Kidney epithelial cell (primary cell): ENCODE measurements at places on chromosomes 12 and 14. TPM values are rescaled to one million over a fixed set of nuclear protein-coding genes. Genes with fewer than 3 reads are reported as not detected.

DNA sequence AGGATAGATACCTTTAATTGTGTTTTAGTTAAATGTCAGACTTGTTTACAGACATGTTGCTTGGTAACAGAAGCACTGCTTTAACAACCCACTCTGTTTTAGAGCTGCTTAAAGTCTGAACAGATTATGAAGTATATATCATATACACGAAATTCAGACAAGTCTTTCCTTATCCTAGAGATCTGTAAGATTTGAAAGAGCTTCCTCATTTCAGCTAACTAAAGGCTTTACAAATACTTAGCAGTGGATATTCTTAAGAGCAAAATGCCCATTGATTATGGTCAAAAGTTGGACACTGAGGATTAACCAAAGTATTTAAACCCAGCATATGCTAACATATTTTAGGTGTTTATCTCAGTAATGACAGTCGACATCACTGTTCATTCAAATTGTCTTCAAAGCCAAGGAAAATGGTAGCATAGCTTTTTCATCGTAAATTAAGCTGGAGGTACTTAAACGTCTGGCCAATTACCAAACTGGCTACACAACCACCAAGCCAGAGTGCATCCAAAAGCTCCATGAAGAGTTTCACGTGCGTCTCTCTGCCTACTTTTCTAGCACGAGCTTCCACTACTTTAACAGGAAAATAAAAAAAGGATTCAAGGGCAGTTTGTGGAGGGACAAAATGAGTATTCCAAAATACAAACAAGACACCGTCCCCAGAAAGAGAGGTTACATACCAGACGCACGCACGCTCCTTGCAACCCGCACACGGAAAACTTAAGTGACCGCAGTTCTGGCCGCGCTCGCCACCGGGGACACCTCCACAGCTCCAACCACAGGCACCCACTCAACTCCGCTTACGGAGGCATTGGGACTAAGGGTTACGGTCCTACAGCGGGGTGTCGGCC, 565 bp downstream of the CEP83 start:
- DNase-seq: no peak

- DNase-seq: no peak
Observed at GRCh38 chr12:93174473-93174872, 203.3 kb upstream of the NUDT4 start.

DNA sequence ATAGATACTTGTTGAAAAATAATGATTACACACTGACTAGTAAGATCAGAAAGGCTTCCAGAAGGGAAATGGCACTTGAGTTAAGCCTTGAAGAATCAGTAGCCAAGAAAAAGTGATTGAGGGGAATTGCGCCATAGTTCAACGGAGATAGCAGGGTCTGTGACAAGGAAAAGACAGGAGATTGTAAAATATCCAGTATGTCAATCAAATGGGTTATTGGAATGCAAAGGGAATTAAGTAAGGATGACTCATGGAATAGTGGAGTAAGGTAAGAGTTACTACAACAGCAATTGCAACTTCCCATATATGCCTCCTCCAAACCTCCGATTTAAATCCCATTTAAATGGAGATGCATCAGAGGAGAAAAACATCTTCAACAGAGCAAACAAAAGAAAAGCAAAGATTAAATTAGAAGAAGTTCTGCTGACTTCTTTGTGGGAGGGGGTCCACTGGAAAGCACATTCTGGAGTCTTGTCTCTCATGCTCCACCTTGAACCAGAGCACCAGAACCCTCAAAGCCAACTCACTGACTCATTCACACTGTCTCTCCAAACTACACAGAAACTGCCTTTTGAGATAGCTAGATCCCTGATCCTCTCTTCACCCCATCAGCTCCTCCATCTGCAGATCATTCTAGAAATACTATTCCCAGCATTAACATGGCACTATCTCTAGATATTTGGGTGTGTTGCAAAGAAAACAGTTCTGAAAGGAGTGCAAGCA, 138.2 kb downstream of the NUAK1 start:
- no peak for DNase-seq

KRT73 gene
- total RNA-seq: not detected in 2 replicates

GRCh38 chr14:45028107-45028626, 55.7 kb upstream of the PRPF39 start:
- DNase-seq: no peak

- DNase-seq: no peak
Observed at GRCh38 chr12:23775208-23775607, 174.3 kb downstream of the SOX5 start.
